Cerebellar cortex (tissue), 1 donor: ENCODE measurements at places on chromosomes 1 and 21.

DNA sequence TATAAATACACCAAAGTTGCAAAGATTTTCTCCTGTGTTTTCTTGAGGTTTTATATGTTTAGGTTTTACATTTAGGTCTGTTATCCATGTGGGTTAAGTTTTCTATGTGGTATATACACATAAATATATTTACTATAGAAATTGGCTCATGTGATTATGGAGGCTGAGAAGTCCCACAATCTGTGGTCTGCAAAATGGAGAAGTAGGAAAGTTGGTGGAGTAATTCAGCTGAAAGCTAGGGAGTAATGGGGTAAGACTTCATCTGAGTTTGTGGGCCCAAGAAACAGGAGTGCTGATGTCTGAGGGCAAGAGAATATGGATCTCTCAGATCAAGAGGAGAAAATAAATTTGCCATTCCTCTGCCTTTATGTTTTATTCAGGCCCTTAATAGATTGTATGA is 146.0 kb downstream of the GPATCH2 start:
- no peak for DNase-seq

DNA sequence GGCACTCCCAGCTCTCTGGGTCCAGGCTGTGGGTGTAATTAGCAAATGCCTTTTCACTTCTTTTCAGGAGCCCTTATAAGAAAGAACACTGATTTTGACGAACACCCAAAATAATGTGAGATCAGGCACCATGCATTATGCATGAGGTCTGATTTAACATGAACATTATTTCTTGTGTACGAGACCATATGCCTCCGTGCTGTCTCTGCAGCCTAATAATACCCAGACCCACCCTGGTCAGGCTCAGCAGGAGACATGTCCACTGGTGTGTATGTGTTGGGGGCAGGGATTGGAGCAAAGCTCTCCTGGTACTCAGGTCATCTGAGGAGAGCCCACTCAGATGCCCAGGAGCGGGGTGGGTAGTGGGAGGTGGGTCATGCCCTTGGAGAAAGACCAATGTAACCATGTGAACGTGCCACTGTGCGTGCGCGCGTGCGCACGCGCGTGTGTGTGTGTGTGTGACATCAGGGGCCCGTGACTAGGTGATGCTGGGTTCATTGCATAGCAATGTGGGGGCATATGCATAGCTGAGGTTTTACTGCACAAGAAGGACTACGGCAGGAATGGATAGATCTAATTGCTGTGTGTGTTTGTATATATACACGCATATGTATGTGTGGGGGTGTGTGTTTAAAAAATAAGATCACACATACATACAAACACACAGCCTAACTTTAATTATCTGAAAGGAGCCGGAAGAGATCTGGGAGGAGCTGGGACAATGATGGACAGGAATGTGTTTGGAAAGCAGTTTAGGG is 7.1 kb downstream of the POU3F1 start:
- no peak for DNase-seq

DNA sequence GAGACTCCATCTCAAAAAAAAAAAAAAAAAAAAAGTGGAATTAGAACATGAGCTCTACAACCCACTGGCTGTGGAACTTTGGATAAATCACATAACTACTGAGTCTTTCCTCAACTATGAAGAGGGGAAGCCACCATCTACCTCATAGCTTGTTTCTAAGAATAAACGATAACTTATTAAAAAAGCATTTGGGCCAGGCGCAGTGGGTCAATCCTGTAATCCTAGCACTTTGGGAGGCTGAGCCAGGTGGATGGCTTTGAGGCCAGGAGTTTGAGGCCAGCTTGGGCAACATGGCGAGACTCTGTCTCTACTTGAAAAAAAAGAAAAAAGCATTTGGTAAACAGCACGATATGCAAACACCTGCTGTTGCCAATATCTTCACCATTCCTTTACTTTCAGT is 31.8 kb upstream of the MEF2D start:
- no peak for DNase-seq

DNA sequence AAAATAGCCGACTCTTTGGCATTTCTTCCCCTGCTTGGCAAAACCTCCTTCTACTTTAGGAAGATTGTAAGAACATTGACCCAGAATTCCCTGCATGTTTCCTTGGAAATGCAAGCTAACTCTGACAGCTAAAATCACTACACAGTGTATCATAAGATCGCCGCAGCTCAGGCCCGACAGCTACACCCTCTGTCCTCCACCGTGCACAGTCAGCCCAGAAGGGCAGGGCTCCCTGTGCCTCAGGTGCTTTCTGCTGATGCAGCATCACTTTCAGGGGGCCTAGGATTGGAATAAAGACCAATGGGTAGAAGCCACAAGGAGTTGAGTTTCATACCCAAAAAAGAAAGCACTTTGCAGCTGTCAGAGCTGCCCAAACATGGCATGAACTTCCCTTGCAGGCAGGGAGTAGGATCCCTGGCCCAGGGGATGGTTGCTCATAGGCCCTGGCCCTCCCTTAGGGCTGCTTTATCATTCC is 145.3 kb downstream of the SEC16B start:
- DNase-seq: no peak

DNA sequence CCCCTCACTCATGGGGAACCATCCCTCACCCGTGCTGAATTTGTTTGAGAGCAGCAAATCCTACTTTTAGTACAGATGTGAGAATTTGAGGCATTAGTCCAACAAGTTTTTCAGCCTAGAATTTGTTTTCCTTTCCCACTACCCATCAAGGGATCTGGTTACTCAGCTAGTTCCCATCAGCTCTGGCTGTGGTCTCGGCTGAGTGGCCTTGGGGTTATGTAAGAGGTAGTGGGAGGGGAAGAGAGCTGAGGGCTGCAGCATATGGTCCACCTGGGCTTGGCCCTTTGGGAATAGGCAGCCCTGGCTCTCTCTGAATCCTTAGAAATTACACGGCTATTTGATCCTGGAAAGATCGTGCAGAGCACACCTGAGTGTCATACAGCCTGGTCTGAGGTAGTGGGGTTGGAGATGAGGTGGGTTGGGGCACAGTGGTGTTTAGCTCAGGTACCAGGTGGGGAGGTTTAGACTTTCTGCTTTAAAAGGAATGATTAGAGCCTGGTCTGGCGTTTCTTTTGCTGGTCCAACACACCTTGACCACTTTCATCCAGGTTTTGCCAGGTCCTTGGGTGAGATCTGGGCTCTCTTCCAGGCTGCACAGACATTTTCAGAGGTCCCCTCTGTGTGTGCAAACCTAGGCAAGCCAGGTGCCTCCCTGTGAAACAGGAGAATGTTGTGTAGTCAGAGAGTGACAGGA is 4.2 kb downstream of the GSTM4 start:
- DNase-seq: peak; percentile 88

DNA sequence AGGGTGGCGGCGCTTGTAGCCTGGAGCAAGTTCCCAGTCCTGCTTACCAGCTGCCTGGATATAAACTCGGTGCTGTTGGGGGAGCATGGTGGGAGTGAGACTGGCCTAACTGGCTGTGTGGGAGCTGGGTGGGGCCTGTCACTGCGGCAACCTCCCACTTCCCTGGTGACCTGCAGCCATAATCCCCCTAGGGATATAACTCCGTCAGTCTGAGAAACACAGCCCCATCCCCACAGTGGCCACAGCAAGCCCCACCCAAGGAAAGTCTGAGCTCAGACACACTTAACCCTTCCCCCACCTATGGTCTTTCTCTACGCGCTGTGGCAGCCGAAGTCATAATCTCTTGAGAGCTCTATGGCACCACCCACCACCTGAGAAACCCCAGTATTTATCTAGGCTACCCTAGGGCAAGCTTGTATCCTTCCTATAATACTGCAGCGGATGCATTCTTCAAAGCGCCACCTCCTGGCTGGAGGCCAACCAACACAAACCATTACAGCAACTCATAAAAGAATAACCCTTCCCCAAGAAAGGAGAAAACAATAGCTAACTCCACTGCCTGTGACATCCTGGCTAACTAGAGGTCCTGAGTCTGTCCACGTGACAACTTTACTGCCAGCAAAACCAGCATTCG is 57.4 kb downstream of the ZNF648 start:
- no peak for DNase-seq

GRCh38 chr1:216113181-216113580 is 310.1 kb downstream of the USH2A start:
- no peak for DNase-seq

DNA sequence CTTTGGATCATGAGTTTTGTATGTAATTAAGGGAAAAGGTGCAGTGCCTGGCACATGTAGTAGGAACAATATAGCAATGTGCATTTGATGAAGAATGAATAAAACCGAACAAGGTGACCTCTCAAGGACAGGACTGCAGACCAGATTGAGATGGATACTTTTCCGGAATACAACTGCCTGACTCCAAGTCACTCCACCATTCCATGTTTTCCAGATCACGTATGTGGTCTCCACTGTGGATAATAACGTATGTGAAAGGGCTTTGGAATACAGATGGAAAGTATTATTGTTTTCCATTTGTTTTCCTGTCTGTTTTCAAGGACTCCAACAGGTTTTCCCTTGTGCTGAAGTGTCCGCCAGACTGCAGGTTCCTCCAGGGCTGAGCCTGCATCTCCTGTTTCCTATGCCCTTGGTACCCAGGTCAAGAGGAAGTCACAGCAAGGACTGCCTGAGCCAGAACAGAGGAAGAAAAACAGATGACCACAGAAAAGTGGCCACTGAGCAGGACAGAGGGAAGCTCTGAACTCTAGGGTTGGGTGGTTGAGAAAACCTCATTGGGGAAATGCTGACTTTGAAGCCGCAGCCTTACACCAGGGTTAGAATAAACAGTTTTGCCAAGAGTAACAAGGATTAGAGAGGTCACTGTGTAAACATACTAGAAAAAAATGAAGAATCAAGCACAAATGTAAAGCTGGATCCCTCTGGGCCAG is 4.0 kb downstream of the CFAP45 start:
- no peak for DNase-seq

- DNase-seq: no peak
Measured at GRCh38 chr1:59220356-59220755, 76.5 kb upstream of the FGGY start.

DNA sequence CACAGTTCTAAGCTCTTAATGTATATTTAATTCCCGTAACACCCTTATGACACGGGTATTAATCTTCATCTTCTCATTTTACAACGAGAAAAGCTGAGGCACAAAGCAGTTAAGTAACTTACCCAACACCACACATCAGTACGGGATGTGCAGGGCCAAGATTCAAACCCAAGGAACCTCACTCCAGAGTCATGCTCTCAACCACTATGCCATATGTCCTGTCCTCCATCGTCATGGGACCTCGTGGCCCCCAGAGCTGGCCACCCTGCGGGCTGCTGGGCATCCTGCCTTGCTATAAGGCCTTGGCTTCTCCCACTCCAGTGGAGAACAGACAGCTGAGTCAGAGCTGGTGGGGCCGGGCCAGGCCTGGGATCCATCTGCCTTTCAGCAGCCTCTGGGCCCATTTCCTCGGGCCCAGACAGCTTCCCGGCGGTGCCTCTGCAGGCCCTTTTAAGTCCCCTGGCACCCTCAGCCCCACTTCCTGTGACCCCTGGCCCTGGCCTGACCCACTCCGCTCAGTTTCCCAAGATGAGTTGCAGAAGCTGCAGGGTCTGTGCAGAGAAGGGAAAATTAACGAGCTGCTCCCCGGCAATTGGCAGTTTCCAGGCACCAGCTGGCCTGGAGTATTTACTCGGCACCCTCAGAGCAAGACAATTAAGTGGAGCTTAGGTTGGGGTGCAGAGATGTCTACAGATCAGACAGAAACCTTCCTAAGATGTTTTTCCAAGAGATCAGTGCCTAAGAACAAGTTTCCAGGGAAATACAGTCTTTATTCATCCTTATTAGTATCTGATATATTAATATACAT is 98.2 kb downstream of the EPHB2 start:
- no peak for DNase-seq

DNA sequence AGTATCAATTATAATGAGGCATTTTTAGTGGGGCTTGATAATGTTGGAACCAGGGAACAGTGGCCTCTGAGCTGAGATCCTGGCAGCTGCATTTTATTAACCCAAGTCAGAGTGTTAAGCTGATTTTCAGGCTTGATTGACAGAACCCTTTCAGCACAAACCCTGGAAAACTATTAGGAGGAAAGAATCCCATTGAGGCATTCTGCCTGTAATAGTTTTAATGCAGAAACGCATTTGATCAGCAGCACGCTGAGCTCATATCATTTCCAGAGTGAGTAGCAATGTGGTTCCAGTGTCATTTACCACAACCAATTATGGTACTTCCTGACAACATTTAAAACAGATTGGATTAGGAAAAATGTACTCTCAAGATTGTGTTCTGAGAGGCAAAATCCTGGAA is 78.3 kb upstream of the BARHL2 start:
- no peak for DNase-seq

DNA sequence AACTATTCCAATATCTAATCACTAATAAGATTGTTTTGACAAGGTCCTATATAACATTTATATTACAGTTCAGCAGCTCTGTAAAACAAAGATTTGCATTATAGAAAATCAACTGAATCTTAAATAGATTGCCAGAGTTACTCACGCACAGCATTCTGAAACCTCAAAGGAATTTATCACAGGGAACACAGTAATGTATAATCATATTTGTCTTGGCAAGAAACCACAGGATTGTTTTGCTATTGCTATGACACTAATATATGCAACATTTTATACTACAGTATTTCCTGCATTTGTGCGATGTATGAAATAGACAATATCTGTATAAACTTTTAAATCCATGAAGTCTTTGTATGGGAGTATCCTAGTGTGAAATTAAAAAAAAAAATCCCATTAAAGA is 101.4 kb downstream of the PLPPR5 start:
- DNase-seq: no peak

DNA sequence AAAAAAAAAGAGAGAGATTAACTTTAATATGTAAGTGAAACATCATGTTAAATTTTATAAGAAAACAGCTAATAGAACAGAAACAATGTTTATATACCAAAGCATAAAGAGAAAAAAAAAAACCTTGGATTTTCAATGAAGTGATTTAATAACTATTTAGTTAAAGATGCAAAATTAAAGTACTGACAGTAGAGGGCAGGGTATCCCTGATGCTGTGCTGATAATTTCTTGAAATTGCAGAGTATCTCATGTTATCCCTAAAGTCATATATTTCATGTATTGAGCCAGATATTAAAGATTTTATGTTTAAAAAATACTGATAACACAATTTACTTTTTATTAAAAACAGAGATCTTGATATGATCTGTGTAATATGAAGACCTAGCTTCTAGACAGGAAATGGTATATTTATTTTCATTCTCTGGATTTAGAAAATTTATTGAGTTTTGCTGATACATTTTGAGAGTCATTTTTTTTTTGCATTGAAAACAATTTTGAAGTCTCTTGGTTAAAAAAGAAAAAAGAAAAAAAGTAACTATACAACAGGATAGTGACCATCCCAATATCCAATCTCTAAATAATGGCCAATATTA is 273.2 kb downstream of the USP25 start:
- DNase-seq: peak; percentile 44

GRCh38 chr1:82227306-82228095 is 426.8 kb downstream of the ADGRL2 start:
- no peak for DNase-seq

DNA sequence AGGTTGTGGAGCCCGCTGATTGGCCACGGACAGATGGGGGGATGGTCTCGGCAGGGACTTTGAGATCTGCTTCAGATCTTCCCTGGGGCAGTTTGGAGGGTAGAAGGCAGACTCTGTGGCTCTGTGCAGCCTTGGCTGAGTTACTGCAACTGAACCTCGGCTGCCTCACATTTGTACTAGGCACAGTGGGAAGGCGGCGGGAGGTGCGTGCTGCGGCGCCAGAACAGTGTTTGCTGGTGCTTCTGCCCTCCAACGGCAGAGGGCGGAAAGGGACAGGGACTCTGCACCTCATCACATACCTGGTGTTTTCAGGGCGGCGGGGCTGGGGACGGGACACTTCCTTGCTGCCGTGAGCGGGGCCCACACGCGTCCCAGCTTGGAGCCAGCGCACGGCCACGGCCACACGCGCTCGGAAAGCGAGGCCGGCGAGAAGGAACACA is 26.2 kb downstream of the SLC66A1 start:
- DNase-seq: peak; percentile 34
